NCI-H1105 (cell line): ENCODE measurements at places on chromosomes 1 and 21.
A peak's percentile ranks its signal among the peaks of the same experiment; 100 is the strongest.

DNA sequence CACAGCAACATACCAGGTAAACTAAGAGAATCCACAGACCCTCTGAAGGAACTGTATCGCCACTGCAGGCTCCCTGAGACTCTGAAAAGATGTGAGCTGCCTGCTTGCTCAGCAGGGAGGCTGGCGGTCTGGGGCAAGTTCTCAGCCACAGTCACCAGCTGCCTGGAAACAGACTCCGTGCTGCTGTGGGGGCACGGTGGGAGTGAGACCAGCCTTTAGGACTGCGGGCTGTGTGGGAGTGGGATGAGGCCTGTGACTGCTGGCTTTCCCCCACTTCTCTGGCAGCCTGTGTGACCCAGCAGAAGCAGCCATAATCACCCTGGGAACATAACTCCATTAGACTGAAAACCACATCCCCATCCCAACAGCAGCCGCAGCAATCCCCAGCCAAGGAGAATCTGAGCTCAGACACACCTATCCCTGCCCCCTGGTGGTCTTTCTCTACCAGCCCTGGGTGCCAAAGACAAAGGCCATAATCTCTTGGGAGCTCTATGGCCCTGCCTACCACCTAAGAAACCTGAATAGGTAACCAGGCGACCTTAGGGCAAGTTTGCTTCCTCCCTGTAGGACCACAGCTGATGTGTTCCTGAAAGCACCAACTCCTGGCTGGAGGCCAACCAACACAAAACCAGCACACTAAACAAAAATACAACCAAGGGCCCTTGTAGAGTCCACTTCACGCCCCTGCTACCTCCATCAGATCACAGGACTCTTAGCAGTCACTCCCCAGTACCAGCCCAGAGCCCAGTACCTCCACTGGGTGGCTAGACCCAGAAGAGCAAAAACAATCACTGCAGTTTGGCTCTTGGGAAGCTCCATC is 151.5 kb downstream of the SMYD3 start:
- no peak for DNase-seq

DNA sequence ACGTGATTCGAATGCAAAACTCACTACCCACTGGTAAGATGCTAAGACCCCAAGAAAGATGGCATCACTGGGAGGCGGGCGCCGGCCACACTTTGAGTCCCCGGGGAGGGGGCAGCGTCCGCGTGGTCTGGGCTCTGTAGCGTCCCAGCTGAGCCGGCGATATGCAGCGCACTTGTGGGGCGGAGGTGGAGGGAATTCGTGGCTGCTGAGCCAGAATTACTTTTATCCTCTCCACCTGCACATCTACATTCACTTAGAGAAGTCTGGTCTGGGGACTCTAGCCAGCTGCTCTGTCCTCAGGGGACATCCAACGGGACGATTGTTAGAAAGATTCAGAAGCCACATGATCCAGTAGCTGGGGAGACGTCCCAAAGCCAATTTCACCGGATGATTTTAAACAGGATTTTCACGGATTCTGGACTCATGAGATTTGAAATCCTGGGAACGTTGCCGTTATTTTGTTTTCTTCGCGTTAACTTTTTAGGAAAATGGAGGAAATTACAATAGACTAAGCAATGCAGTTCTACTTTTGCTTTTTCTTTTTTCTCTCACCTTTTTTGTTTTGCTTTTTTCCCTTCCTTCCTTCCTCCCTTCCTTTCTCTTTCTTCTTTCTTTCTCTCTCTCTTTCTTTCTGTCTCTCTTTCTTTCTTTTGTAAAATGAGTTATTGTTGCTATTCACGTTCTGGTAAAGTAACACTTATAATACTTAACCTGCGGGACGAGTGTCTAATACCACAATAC is 1.3 kb downstream of the JAM2 start:
- peak; percentile 1 for DNase-seq

- DNase-seq, result no peak
Measured at GRCh38 chr1:226349801-226350518, 41.0 kb upstream of the LIN9 start.

DNA sequence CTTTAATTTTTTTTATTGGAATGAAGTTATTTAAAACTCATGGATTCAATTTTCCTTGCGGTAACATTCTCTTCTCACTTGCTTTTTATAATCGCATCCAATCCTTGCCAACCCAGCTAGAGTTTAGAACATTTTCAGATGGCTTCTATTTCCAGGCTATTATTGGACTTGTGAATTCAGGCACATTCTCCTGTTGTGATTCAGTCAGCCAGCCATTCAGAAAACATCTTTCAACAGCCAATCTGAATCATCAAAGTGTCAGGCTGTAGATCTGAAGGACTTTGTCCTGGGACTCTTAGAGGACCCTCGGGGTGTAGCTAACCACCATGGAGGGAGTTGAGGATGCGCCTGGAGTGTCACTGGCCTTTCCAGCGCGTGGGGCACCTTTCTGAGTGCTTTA is 92.4 kb downstream of the PRDM2 start:
- DNase-seq, result no peak

DNA sequence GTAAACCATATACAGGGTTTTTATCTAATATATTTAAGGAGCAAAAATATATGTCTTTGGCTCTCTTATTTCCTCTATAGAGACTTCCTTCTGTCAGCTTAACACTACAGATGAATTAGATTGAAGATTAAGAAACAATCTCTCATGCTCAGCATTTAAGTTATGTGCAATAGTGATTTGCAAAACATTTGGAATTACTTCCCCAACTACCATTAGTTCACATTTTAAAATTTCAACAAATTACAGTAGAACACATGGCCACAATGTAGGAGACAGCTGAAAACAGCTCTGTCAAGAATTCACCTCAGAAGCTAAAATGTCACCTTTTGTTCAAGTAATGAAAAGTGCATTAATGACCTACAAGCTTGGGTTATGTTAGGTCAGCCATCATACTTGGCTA is 177.9 kb downstream of the EIF4G3 start:
- DNase-seq, result no peak

DNA sequence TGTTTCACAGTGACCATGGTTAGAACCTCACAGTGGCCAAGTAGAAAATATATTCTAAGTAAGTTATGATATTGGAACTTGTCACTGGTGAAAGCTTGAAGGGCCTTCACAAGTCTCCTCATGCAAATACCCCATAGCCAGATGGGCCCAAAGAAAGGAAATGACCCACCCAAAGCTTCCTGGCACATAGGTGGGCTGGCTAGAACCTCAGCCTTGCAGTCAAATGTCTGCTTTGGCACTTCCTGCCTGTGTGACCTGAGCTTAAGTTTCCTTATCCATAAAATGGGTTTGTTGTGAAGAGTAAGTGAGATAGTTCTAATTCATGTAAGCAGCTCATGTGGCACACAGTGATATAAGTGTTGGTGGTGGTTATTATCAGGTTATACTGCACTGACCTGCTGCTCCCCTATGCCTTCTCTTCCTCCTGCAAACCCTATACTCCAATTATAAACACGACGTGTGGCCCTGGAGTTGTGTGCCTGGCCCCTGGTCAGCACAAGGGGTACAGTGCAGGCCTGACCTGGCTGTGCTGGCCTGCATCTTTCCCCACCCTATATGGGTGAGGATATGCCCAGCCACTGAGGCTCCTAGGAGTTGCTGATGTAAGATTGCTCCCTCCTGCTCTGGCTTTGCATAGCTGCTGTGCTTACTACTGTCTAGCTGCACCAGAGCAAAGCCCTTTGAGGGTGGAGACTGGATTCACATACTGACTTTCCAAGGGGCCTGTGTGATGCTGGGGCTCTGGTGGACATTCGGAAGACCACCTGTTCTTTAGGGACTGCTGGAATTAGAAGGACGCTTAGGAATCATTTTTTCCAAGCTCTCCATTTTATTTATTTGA is 4.7 kb upstream of the SLFNL1 start:
- DNase-seq, result no peak

GRCh38 chr1:169484683-169485430 is 887 bp downstream of the SLC19A2 start:
- DNase-seq, result peak; percentile 29

DNA sequence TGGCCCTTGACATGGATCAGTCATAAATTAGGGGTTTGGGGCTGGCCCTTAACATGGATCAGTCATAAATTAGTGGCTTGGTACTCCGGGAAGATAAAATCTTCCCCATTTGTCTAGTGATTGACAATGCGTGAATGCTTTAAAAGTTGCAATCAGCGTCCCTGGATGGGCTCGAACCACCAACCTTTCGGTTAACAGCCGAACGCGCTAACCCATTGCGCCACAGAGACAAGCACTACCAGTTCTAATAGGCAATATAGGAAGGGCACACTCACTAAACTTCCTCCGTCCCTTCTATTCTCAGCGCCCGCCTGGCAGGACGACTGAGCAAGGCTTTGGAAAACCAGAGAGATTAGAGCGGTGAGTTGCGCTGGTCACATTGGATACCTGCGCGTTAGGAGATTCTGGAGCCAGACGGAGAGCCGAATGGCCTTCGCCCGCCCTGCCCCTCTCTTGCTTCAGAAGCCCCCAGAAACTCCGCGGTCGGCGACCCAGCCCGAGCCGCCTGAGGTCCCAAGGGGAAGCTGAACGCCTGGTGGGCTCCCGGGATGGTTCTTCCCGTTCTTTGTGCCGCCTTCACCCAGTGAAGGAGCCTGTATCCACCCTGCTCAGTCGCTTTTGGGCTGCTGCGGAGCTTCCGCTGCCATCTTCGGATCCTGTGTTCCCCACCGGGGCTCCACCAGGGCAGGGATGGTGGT is 235.9 kb downstream of the FAM72C start:
- DNase-seq, result no peak

DNA sequence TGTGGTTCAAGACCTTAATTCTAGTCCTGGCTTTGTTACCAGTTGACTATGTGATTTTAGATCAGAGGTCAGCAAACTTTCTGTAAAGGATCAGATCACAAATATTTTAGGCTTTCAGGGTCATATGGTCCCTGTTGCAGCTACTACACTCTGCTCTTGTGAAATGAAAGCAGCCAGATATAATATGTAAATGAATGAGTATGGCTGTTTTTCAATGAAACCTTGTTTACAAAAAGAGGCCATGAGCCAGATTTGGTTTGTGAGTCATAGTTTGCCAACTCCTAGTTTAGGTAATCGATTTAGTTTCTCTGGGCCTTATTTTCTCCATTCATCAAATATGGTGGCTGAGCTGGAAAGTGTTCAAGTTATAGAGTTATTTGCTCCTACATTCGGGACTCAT is 346.7 kb downstream of the NUF2 start:
- DNase-seq, result no peak

DNA sequence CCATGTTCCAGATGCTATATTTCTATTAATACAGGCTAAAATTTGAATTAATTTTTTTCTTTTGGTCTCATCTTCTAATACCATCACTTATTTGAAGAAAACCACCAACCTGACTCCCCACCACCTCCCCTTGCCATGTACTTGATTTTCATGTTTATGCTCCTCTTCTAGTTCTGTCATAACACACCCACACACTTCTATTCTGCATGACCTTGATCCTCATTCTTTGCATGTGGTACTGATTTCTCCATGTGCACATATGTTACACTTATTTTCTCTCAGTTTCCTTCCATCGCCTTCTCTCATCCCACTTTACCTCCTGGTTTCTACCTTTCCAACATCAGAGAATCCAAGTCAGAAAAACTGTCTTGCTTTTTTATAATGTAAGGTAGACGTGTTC is 78.9 kb upstream of the ARID1A start:
- DNase-seq, result no peak

GRCh38 chr1:244896550-244896949 is 32.2 kb upstream of the HNRNPU start:
- DNase-seq, result no peak

GRCh38 chr1:84869720-84870119 is 23.3 kb downstream of the LPAR3 start:
- no peak for DNase-seq

GRCh38 chr21:46626536-46626935 is 8.9 kb upstream of the PRMT2 start:
- DNase-seq, result no peak

DNA sequence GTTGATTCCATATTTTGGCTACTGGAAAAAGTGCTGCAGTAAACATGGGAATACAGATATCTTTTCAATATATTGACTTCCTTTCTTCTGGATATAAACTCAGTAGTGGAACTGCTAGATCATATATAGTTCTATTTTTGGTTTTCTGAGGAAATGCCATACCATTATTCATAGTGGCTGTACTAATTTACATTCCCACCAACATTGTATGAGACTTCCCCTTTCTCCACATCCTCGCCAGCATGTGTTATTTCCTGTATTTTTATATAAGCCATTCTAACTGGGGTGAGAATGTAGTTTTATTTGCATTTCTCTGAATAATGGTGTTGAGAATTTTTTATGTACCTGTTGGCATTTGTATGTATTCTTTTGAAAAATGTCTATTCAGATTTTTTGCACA is 385.2 kb downstream of the NUF2 start:
- DNase-seq, result no peak

DNA sequence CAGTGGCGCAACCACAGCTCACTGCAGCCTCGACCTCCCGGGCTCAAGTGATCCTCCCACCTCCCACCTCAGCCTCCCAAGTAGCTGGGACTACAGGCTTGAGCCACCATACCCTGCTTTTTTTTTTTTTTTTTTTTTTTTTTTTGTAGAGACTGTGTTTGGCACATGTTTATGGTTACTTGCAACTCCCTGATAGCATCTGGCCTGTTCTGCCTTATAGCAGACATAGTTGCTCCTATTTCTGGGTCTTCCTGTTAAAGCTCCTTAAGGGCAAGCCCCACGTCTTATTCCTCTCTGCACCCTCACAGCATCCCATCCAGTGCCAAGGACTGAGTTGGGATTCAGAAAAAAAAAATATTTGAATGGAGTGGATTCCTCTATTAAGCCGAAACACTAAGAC is 17.1 kb upstream of the CNR2 start:
- no peak for DNase-seq

DNA sequence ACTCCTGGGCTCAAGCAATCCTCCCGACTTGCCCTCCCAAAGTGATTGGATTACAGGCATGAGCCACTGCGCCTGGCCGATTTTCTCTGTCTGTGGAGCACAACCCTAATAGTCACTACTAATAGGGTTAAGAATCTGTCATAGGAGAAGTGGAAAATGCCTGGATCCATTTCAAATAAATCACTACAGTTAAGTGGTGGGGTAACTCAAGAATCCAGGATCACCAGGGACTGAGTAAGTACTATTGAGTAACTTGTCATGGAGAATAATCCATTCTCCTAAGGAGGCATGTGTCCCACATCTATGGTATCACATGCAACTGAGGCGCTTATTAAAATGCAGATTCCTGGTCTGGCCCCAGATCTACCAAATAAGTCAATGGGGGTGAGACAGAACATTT is 53.2 kb downstream of the OPTC start:
- DNase-seq, result no peak

GRCh38 chr21:33174756-33175155 is 55.0 kb upstream of the IFNAR2 start:
- DNase-seq, result no peak
